T-cell (primary cell): ENCODE measurements at places on chromosomes 7 and 10.

DNA sequence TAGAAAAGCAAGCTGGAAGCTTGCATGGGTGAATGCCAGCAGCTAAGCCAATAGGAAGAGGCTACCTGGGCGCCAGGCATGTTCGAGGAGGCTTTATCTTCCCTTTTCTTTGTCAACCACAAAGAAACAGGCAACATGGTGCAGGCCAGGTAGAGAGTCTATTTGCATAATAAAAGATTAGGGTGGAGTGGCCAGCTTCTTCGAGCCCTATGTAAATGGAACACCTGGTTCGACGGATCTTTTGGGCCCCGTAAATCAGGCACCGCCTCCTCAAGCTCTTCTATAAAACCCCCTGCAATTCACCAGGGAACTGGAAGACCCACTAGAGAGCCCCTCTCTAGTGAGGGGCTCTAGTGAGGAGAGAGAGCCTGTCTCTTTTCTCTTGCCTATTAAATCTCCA lies 1106.2 kb upstream of the CELF2 start:
- no peak for DNase-seq

- DNase-seq = no peak
These were observed 85.5 kb downstream of the TBXAS1 start for GRCh38 chr7:139914306-139915267.

DNA sequence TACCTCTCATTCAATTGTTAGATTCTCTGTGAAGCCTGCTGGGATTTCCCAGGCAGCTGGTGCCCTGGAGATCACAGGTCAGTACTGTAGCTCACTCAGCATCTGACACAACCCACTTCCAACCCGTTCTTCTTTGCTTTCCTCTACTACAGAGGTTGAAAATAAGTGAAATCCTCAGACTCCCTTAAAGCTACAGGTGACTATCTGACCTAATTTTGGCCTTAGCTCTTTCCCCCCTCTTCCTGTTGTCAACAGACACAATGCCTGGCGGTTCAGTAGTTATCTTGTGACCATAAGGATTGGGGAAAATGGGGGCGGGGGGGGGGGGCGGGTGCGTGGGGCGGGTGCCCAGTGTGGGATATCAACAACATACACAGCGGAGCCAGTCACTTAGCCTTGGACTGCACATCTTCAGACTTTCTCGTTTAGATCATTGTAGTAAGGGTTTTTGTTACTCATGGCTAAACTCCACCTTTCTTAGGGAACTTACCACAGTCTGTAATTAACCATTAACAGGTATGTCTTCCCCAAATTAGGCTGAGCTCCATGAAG lies 37.8 kb downstream of the MTPN start:
- no peak for DNase-seq

DNA sequence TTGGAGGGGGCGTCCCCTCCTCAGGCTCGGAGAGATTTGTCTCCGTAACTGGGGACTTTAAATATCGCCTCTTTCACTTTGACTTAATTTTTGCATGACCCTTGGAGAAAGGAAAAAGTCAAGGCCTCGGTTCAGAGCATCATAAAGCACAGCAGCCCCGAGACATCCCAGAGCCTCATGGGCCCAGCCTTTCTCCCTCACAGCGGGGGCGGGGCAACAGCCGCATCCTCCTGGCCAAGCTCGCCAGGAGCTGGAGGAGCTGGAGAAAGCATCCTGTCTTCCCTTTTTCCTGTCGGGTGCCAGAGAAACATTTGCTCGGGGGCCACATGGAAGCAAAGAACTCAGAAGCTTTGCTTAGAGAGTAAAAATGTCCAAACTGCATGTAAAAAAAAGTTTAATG lies 43.6 kb upstream of the DPYSL4 start:
- no peak for DNase-seq

DNA sequence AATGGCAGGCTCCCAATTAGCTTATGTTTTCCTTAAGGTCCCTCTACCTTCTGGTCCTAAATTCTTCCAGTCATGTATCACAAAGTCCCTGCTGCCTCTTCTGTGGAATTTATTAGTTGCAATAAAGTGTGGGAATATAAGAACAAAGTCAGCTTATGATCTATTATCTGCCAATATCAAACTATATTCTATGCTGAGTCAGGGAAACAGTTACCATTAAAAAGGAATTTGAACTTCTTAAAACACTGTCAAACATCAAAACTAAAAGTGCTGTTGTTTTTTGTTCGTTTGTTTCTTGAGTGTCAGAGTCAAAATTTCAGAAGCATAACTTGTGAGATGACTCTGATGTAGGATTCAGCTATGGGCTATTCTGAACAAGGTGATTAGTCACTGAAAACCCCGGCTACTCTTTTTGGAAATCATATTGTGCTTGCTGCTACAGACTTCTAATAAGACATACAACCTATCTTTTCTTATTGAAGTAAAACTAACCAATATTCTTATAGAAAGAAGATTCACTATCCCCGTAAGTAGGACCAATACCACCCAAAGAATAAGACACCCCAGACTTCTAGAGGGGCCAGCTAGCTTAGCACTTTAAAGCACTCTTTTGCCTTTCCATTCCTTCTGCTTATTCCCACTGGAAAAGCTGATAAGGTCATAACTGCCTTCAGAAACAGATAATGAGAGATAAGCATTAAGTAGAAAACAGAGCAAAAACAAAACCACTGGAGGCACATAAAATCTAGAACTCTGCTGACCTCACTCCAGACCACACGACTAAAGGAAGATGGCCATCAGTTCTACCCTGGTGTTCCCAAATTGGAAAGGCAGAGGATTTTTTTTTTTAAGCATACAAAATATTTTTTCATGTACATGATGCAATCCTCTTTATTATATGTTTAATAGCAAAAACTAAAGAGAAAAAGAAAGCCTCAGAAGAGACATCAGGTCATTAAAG lies 370.6 kb downstream of the PARD3 start:
- no peak for DNase-seq

DNA sequence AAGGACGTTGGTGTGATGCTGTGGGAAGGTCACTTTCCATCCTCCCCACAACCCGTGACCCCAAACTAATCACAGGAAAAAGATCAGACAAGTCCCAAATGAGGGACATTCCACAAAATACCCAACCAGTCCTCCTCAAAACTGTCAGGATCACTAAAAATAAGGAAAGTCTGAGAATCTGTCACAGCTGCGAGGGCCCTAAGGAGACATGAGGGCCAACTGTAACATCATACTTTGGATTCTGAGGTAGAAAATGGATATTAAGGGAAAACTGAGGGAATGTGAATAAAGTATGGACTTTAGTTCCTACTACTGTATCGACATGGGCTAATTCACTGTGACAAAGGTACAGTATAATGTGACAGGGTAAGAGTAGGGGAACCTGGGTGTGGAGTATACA lies 85.1 kb upstream of the FAM20C start:
- no peak for DNase-seq

- no peak for DNase-seq
These were observed 14.6 kb downstream of the GATA3 start for GRCh38 chr10:8069108-8069507.

- DNase-seq = no peak
These were observed 32.8 kb upstream of the WDFY4 start for GRCh38 chr10:48651839-48652238.
